ENCODE measurements at places on chromosomes 6 and 20.

- no peak for DNase-seq
Observed at GRCh38 chr20:38256021-38256420, 4.5 kb downstream of the KIAA1755 start.

DNA sequence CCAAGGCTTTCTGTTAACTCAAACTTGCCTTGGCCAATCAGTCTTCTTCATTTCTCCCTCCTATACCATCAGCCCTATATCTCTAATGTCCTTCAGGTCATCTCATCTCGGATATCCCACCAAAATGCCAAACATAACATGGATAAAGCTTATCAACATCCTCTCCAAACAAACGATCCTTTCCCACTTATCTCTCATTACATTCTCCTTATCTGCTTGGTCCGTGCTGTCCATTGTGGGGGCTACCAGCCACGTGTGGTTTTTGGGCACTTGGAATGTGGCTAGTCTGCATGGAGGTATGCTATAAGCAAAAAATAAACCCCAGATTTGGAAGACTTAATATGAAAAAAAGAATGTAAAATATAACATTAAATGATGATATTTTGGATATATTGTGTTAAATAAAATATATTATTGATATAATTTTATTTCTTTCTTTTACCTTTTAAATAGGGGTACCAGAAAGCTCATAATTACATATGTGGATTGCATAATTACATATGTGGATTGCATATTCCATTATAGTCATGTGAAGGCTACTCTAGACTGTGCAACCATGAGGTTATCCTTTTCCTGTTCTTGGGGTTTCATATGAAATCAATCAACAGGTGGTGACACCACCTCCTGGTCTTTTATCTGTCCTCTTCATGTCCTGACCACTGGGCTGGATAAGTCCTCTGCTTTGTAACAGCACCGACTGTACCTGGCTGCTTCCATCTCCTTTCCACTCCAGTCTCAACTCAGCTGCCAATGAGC is 123.0 kb downstream of the CD83 start:
- DNase-seq, result no peak

DNA sequence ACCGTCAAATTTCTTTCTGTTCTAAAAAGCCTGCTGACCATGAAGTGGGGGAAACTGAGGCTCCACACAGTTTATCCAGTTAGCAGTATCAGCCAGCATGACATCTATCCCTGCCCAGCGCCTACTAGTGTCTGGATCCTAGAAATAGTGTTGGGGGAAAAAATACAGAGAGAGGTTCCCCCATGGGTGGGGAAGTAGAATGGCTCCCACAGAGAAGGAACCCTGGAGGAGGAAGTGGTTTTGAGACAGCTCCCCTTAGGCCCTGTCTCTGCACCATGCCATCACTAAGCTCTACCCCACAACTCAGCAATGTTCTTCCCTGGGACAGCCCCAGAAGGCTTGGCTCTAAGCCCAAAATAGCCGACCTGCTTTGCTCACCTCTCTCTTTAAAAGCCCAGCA is 153.4 kb downstream of the MBOAT1 start:
- DNase-seq, result no peak

DNA sequence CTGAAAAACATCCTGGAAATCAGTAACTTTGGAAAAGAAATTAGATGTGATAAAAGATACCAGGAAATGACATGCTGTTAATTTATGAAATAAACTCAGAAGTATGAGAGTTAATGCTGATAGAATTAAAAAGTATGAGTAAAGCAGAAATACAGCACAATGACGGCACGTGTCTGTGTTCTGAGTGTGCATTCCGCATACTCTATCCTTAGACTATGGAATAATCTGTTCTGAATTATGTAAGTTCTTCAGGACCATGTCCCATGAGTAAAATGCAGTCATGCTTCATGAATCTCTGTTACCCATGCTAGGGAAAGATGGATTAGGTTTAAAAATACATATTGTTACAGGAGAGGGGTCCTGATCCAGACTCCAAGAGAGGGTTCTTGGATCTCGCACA is 21.7 kb downstream of the HECA start:
- DNase-seq, result no peak

GRCh38 chr20:5528261-5528660 is 211.5 kb upstream of the PROKR2 start:
- DNase-seq, result no peak

DNA sequence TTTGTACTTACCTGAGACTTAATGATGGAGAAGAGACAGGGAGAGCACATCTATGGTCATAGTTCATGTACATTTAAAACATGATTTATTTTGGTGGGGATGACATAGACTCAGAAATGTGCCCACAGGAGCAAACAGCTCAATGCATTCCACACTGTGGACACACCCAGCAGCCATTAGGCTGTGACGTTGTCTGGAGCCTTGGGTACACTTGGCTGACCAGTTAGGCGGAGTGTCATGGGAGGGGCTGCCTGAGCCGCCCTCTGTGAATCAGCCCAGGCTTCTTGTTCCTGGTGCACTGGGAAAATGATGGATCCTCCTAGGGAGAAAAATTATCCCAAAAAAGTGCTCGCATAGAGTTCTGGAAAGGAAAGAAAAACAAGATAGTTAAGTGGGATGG is 231.0 kb upstream of the GMDS start:
- DNase-seq, result no peak

GRCh38 chr6:97059473-97059872 is 134.9 kb downstream of the KLHL32 start:
- DNase-seq, result no peak

DNA sequence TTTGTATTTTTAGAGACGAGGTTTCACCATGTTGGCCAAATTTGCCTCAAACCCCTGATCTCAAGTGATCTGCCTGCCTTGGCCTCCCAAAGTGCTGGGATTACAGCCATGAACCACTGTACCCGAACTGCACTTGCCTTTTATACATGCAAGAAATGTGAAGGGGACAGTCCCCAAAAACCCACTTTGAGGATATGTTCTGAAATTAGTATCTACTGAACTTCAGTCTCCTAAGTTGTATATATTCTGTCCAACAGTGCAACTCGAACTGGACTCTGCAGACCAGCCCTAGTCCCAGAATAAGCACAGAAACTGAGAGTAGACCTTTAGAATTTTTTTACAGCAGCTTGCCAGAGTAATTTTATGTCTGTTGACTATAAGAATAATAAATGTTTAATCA is 28.5 kb downstream of the BACH2 start:
- DNase-seq, result no peak

- DNase-seq, result no peak
Observed at GRCh38 chr20:4150070-4150441, 134.7 kb upstream of the RNF24 start.

DNA sequence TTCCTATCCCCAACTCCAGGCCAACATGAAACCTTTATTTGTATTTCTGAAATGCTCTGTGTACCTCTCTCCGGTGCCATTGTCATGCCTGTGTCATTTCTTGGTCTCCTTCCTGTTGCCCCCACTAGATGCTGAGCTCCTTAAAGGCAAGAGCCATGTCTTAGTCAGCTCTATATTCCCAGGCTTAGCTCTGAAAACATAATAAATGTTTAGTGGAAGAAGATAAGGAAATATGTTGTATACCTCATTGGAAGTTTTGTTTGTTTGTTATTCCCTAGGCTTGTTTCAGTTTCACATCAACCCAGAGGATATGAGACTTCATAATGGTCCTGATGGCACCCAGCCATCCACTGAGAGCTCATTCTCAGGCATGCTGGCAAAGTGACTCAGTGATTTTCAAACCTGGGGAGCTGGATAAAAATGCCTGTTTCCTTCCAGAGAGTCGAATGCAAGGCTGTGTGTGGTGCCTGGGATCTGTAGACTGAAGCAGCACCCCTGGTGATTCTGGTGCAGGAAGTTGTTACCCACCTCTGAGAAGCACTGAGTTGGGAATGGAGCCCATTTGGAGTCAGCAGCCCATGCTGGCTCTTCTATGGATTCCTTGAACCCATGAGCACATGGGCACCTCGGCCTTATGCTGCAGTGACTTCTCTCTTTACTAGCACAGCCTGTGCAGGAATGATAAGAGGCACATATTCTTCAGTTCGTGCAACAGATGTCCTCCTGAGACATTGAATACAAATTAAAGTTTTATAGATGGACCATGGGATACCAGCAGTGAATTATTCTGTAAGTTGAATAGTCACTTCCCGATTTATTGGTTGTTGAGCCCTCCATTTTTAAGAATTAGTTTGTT is 205.2 kb downstream of the FARS2 start:
- DNase-seq, result no peak

GRCh38 chr6:161922631-161923119 is 648.8 kb upstream of the AGPAT4 start:
- no peak for DNase-seq

DNA sequence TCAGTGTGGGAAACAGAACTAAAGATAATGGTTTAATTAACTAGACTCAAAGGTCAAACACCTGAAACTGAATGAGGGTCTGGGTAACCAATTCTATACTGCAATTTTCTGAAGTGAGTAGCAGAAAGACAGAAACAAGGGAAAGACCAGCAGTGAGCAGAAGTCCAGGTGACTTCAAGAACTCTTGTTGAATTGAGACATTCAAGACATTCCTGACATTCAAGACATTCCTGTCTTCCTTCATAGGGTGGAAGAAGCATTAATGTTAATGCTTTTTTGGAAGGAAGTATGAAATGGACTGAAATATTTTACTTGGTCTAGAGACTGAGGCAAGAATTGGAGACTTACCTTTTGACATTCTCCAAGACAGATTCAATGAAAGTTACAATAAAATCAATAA is 529.9 kb upstream of the MMS22L start:
- DNase-seq, result no peak

DNA sequence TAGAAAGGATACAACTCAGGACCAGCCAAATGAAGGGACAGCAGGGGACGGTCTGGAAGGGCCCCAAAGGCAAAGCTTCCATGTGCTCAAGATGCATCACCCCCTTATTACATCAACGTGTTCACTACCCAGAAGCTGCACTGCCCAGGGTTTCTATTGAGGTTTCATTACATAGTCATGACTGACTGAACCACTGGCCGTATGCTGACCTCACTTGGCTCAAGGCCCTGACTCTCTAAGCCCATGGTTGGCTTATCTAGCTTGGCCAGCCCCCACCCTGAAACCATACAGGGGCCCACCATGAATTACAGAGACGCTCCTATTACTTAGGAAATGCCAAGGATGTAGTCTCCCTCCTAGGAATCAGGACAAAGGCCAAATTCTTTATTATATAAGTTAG is 179.4 kb downstream of the FOXC1 start:
- no peak for DNase-seq

DNA sequence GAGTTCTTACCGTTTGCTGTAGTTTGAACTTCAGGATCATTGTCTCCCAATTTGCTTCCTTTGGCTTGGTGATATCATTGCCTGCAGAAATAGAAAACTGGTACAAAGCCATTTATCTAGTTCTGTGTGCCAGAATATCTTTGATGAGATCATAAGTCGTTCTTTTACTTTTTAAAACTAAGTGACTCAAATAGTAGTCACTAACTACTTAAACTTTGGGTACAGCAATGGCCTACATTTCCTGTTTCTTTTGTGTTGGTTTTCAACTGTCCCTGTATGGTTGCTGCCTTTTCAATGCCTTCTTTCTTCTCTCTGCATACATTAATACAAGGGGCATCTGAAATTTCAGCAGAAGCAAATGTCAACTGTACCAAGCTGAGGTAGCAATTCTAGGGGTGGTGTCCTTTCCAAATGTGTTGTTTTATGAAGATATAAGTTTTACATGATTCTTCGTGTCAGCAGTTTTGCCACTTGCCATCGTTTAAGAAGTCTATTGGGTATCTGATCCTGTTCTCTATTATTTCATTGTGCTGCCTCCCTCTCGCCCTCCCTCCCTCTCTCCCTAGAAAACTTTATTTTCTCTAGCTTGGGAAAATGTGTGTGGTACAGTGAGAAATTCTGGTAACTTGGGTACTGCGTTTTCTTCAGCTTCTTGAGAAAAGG is 238.5 kb downstream of the FARS2 start:
- no peak for DNase-seq

GRCh38 chr6:113031591-113032238 is 684.6 kb downstream of the RFPL4B start:
- no peak for DNase-seq

GRCh38 chr20:51775241-51775640 is 7.1 kb upstream of the ATP9A start:
- DNase-seq, result no peak

GRCh38 chr6:151440498-151440897 is 11.4 kb downstream of the RMND1 start:
- DNase-seq, result no peak
